ENCODE measurements at places on chromosomes 12 and 14. TPM values are rescaled to one million over a fixed set of nuclear protein-coding genes. Genes with fewer than 3 reads are reported as not detected.

GRCh38 chr12:98595243-98595988, 1.9 kb downstream of the SLC25A3 start:
- DNase-seq = peak; percentile 27

- DNase-seq = no peak
Measured at GRCh38 chr12:109369831-109370230, 22.1 kb downstream of the MYO1H start.

GRCh38 chr12:131923260-131923659, 5.8 kb upstream of the PUS1 start:
- no peak for DNase-seq

DNA sequence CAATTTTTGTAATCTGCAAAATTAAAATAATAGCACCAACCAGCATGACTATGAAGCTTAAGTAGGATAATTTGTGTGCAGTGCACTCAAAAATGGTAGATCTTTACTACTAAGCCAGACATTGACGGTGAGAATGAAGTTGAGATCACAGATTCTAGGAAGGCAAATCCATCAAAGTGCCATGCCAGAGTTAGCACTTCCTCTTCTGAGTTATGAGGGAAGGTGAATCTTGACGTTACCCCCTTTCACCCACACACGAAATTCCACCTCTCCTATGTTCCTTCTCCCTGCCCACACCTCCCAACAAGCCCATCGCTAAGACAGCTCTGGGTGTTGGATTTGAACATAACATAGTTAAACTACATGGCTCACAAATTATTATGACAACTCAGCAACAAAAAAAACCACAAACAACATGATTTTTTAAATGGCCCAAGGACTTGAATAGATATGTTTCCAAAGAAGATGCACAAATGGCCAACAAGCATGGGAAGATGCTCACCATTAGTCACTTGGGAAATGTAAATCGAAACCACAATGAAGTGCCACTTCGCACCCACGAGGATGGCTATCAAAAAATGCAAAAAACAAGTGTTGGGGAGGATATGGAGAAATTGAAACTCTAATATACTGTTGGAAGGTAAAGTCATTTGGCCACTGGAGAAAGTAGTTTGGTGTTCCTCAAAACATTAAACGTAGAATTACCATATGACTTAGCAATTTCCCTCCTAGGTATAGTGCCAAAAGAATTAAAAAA, 119.3 kb upstream of the RAP1B start:
- no peak for DNase-seq

GRCh38 chr14:103537175-103537990, 8.4 kb downstream of the TRMT61A start:
- DNase-seq = no peak

DNA sequence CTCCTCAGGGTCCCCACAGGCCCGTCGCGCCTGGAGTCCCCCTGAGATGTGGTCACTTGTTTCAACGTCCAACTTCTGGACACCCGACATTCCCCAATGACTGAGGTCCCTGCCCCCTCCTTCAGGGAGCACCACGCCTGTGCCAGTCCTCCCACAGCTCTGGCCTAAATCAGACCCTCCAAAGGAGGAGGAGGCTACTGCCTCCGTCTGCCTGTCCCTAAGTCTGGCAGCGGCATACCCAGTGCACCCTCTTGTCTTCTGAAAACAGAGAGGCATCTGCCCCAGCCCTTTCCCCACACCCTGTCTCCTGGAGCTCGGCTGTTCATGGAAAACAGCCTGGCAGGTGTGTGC, 46.2 kb downstream of the TESC start:
- DNase-seq = no peak

- DNase-seq = no peak
Measured at GRCh38 chr14:42112108-42112507, 505.4 kb downstream of the LRFN5 start.

DNA sequence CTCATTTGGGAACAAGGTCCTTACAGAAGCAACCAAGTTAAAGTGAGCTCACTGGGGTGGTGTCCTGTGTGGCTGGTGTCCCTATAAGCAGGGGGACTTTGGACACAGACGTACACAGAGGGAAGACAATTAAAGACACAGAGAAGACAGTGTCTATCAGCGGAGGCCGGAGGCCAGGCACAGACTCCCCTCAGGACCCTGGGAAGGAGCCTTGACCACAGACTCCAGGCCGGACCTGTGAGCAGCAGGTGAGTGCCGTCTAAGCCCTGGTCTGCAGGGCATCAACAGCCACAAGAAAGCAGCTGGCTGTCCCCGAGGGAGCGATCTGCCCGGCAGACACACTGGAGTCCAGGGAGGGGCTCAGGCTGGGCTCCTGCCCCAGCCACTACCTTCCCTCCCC, 219.1 kb upstream of the C14orf180 start:
- no peak for DNase-seq

DNA sequence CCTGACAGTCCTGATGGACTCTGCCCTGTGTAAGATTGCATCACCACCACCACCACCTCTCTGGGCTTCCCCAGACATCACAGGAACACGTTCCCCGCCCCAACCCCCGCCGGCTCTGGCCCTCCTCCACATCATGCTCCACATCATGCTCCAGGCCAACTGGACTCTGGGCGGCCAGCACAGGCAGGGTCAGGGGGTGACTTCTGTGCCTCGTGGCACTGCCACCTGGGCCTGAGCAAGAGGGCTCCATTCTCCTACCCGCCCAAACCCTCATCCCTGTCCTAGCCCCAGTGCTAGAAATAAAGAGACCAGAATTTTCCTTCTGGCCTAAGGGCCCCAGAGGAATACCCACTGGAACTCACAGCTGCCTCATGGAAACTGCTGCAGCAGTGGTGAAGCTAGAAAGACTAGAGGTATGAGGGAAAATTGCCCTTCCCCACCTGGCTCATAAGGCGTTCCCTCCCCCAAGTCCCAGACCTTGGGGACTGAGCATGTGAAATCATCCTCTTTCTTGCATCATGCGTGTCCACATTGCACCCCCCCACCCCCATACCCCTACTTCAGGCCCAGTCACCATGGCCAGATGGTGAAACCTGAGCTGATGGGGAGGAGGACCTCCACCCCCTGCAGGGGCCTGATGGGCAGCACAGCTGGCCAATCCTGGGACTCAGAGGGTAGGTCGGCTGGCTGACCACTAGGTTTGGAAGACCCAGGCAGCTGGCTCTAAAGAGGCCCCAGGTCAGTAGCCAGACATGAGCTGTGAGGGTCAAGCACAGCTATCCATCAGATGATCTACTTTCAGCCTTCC, at the start of gene INHBE:
Gene INHBE (plus strand): TSS at position 742 of the 808 bp plus-strand sequence. CDS start 230 bp downstream, outside the sequence.
- no peak for DNase-seq

GRCh38 chr12:95518944-95519343, 32.3 kb downstream of the USP44 start:
- DNase-seq = no peak

- no peak for DNase-seq
Measured at GRCh38 chr12:99745895-99746294, 98.3 kb downstream of the GARIN6 start.

DNA sequence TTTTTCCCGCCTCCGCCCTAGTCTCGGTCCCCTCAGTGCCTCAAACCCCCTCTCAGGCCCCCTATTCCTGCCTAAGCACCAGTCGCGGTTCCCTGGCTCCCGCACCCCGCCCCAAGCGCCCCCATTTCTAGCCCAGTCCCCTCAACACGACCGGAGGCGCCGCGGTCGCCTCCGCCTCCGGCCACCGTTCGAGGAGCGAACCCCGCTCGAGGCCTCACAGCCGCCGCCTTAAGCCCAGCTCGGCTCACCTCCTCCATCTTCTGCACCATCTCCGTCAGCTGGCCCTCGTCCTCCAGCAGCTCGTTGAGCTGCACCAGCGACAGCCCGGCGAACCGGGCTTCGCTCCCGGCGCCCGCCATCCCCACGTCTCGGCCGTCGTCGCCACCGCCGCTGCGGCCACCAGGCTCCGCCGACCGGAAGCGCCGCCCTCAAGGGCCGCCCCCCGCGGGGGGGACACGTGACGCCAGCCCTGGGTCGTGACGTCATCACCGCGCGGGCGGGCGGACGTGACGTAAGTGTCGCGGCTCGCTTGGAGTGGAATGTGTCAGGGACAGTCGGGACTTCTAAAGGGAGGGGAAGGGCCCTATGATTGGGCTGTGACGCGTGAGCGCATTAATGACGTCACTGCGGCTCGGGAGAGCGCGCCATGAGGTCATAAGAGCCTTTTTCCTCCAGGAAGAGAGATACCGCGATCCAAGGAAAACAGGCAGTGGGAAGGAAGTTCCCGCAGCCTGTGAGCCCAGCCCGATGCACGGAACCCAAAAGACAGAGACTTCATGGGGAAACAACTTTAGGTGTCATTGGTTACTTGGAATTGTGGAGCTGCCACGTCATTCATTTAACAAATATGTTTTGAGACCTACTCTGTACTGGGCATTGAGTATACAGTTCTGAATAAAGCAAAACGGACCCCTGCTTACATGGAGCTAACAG, at the start of gene VPS37B:
Gene VPS37B (minus strand): TSS at position 421 of the 933 bp plus-strand sequence. CDS start 62 bp downstream, at position 359.
- DNase-seq = peak; percentile 83

DNA sequence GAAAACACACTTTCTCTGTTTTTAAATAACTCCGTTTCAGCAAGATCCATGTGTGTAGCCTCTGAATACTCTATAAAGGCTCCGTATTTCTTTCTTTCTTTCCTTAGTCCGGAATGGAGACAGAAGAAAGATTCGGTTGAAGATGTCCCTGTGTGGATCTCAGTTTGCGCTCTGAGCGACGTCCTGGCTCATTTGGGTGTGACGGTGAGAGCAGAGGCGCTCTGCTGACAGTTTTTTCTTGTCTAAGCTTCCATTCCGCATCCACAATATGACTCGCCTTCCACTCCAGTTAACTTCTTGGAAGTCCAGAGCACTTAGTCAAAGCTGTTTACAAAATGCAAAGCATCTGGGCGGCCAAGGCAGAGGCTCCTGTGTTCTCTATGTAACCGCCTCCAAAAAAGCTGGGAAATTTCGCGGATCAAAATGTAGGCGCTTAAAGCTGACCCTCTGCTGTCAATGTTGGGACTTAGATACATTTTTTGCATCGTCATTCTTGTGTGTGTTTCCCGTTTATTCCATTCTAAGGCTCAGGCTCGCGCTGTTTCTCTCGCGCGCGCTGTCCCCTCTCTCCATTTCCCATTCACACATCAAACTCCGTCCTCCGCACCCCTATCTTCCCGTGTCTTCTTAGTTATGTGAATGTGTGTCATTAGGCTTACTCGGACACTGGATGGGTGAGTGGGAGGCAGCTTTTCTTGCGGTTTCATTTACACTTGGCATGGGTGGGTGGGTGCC, 880 bp upstream of the FLRT2 start:
- DNase-seq = no peak

GRCh38 chr12:57809425-57809824, 9.1 kb downstream of the AVIL start:
- no peak for DNase-seq

DNA sequence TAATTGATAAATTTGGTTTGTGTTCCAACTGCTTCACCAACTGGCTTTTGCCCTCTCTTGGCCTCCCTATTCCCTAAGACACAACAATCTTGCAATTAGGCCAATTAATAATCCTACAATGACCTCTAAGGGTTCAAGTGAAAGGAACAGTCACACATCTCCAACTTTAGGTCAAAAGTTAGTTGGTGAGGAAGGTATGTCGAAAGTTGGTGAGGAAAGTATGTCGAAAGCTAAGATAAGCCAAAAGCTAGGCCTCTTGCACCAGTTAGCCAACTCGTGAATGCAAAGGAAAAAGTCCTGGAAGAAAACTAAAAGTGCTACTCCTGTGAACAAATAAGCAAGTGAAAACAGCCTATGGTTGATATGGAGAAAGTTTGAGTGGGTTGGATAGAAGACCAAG, 32.6 kb downstream of the EGLN3 start:
- no peak for DNase-seq

GRCh38 chr14:37972941-37973887, 234.5 kb upstream of the SSTR1 start:
- no peak for DNase-seq

- DNase-seq = no peak
Measured at GRCh38 chr12:109963330-109963729, 32.8 kb downstream of the GIT2 start.

DNA sequence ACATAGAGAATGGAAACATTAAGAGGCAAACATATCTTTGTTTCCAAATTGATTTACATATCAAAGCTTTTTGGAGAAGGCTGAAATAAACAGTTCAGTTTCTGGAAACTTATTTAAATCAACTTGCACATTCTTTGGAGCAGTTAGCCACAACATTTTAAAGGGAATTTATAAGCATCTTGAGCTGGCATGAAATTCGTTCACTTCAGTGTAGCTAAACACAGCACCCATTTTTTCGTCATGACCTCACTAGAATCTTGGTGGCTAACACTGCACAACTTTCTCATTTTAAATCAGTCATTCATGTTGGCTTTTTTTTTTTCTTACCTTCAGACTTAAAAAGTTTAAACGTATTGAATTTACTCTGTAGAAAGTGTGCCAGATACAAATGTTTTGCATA, 1139.9 kb upstream of the FLRT2 start:
- DNase-seq = no peak

DNA sequence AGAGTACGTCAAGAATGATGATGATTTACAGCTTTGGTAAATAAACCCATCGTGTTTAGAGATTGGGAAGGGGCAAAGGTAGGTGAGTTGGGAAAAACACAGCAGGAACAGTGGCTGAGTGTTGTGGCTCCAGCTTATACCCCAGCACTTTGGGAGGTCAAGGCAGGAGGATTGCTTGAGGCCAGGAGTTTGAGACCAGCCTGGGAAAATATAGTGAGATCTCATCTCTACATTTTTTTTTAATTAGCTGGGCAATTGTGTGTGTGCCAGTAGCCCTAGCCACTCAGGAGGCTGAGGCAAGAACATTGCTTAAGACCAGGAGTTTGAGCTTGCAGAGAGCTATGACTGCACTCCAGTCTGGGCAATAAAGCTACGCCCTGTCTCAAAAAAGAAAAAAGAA, 77.1 kb downstream of the RASSF9 start:
- DNase-seq = no peak

GRCh38 chr12:89129167-89129870, 223.0 kb downstream of the DUSP6 start:
- DNase-seq = no peak

- DNase-seq = no peak
Measured at GRCh38 chr12:5889381-5890047, 55.5 kb downstream of the ANO2 start.

DNA sequence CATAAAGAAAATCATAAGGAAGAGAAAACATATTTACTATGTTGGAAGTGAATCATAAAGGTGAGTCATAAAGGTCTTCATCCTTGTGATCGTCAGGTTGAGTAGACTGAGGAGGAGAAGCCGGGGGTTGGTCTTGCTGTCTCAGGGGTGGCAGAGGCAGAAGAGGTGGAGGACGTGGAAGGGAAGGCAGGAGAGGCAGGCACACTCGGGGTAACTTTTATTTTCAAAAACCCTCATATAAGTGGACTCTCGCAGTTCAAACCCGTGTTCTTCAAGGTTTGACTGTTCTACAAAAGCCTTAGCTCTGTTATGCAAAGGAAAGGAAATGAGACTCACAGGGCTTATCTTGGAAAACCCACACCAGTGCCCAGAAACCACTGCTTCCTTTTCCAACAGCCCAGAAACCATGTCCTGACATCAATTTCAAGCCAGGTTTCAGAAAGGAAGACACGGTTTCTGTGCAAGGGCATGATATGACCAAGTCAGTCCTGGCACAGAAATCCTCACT, 14.0 kb downstream of the SMCO2 start:
- no peak for DNase-seq

- no peak for DNase-seq
Measured at GRCh38 chr12:56931474-56931978, 2.7 kb downstream of the SDR9C7 start.

Gene MAP1LC3B2
- total RNA-seq = 1.1 TPM

Gene TUNAR
- total RNA-seq = not detected

Gene KLHL33
- 0.57 TPM for total RNA-seq

Gene CYP46A1
- 0.41 TPM for total RNA-seq

Gene IL26
- total RNA-seq = not detected

Gene SLC8A3
- not detected for total RNA-seq

Gene APOF
- not detected for total RNA-seq

Gene KRT71
- total RNA-seq = not detected

Gene SELPLG
- total RNA-seq = 157 TPM

Measured in naive thymus-derived CD8-positive, alpha-beta T cell (primary cell).